Activated CD8-positive, alpha-beta T cell treated with anti-CD3 and anti-CD28 coated beads for 36 hours (primary cell): ENCODE measurements at places on chromosomes 3 and 15. TPM values are rescaled to one million over a fixed set of nuclear protein-coding genes. Genes with fewer than 3 reads are reported as not detected.

Gene TNNC1
- 5.9 TPM for total RNA-seq

Gene CYP1A1
- 4.3 TPM for total RNA-seq

Gene DUOX1
- not detected for total RNA-seq

Gene CORO2B
- total RNA-seq, result not detected

Gene LDHAL6B
- total RNA-seq, result not detected

DNA sequence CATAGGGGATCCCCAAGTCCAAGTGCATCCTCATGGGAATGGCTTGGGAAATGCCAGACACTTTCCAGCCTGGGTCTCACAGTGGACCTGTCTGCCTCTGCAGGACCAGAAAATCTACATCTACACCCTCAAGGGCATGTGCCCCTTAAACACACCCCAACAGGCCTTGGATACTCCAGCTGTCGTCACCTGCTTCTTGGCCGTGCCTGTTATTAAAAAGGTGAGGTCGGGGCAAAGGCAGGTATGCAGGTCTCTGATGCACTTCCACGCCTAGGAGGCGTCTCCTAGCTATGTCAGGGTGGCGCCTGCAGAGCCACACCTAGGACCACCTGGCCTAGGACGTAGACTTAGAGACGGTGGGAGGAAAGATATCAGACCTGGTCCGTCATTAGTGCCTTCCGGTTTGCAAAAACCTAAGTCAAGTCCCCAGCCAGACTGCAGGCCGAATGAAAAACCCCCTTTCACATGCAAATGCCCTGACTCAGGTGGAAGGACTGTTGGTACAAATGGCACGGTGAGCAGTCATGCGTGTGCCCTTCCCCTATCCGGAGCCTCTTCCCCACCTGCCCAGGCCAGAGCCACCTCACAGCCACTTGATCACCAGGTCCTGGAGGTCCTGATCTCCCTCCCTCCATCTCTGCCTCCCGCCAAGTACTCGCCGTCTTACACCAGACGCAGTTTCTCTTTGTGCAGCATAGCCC is 143.5 kb downstream of the LRRK1 start:
- H3K27me3 ChIP-seq, result no peaks in the 10 kb centered on the region
- DNase-seq, result no peak

GRCh38 chr15:34266751-34267150 is 41.9 kb downstream of the EMC4 start:
- no peak overlapping the region for H3K27ac ChIP-seq
- H3K4me3 ChIP-seq, result no peak overlapping the region
- no peak for DNase-seq
- H3K4me1 ChIP-seq, result peaks cover 20% of the 10 kb centered on the region
- H3K27me3 ChIP-seq, result no peaks in the 10 kb centered on the region
- H3K36me3 ChIP-seq, result peaks cover 12% of the 10 kb centered on the region

GRCh38 chr3:52404391-52404790 is 40.5 kb downstream of the SEMA3G start:
- DNase-seq, result no peak
- H3K4me1 ChIP-seq, result peaks cover 22% of the 10 kb centered on the region
- H3K36me3 ChIP-seq, result peaks cover 33% of the 10 kb centered on the region
- no peak overlapping the region for H3K4me3 ChIP-seq
- no peak overlapping the region for H3K27ac ChIP-seq
- no peaks in the 10 kb centered on the region for H3K27me3 ChIP-seq

GRCh38 chr3:145326666-145327065 is 834.3 kb downstream of the PLOD2 start:
- DNase-seq, result no peak
- no peaks in the 10 kb centered on the region for H3K27me3 ChIP-seq

DNA sequence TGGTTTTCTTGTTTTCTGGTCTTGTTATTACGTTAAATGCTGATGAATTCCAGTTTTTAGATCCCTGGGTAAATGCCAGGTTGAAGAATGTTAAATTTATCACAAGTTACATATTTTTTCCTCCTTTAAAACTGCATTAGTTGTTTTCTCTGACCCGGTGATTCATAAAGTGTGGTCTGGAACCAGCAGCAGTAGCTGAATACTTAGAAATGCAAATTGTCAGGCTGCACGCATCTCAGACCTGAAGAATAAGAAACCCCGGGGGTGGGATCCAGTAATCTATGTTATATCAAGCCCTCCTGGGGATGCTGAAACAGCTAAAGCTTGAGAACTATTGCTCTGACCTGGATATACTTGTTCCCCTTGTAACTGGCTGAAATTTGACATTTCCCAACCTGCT is 69.1 kb downstream of the PEX5L start:
- no peak overlapping the region for H3K4me3 ChIP-seq
- peak; percentile 4 for DNase-seq
- H3K4me1 ChIP-seq, result no peaks in the 10 kb centered on the region

- no peaks in the 10 kb centered on the region for H3K27me3 ChIP-seq
- H3K4me1 ChIP-seq, result peaks cover 13% of the 10 kb centered on the region
- DNase-seq, result no peak
- H3K4me3 ChIP-seq, result no peak overlapping the region
- no peaks in the 10 kb centered on the region for H3K36me3 ChIP-seq
Observed at GRCh38 chr15:63918317-63918672, 84.5 kb upstream of the HERC1 start.

DNA sequence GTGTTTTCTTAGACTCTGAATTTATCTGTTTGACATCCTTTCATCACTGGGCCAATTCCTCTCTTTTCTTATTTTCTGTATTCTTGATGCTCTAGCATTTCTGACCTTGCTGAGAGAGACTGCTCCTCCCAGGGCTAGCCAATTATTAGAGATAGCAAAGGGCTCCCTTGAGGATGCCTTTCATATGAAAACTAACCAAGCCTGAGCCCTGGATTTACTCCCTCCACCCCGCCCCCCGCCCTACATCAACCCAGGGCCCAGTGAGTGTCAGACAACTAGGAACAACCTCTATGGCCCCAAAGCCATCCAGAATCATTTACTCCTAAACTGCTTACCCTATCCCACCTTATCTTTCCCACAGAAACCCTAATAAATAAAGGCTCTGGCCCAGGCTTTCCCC is 69.7 kb upstream of the LARS2 start:
- DNase-seq, result no peak
- no peak overlapping the region for H3K27ac ChIP-seq
- H3K36me3 ChIP-seq, result no peaks in the 10 kb centered on the region
- H3K4me1 ChIP-seq, result peaks cover 4% of the 10 kb centered on the region

- peak overlapping the region; percentile 99 for H3K27ac ChIP-seq
- peaks cover 34% of the 10 kb centered on the region for H3K4me1 ChIP-seq
- peak overlapping the region; percentile 85 for H3K4me3 ChIP-seq
- peaks cover 36% of the 10 kb centered on the region for H3K36me3 ChIP-seq
Observed at GRCh38 chr15:90266061-90266431, 574 bp downstream of the NGRN start.

GRCh38 chr3:186931532-186932280 is 1.4 kb downstream of the ST6GAL1 start:
- H3K36me3 ChIP-seq, result peaks cover 27% of the 10 kb centered on the region
- peaks cover 32% of the 10 kb centered on the region for H3K4me1 ChIP-seq
- peak; percentile 82 for DNase-seq
- H3K4me3 ChIP-seq, result peak overlapping the region; percentile 97
- H3K27ac ChIP-seq, result peak overlapping the region; percentile 93

DNA sequence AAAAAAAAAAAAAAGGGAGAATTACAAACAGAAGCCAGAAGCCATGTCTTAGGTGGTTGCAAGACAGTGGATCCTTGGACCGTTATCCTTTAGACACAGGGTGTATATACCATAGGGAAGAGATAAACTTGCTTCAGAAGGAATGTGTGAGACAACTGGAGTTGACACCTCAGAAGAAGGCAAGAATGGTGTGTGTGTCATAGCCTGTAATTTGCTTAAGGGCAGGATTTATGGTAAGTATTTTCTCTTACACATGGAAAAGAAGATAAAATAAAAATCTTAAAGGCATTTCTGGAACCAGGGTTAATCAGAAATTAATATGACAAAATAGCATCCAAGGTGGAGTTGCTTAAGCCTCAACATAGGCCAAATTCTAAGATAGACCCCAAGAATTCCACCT is 19.3 kb upstream of the DNAJC19 start:
- DNase-seq, result no peak
- H3K27ac ChIP-seq, result no peak overlapping the region
- H3K4me3 ChIP-seq, result no peak overlapping the region
- peaks cover 2% of the 10 kb centered on the region for H3K36me3 ChIP-seq
- H3K27me3 ChIP-seq, result peaks cover 5% of the 10 kb centered on the region
- H3K4me1 ChIP-seq, result peaks cover 9% of the 10 kb centered on the region

DNA sequence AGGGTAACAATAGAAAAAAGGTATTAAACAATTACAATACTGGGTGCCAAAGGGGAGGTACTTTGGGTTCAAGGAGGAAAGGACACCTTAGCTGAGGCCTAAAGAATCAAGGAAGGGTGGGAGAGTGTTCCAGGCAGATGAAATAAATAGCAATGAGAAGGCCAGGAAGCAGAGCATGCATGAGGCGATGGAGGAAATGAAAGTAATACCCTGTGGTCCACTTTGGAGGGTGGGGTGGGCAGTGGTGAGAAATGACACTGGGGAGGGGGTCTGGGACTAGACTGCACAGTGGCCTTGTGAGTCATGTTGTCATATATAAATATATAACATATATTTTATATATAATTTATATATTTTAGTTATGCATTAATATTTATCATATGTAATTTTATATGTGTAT is 55.9 kb downstream of the BHLHE40 start:
- peaks cover 31% of the 10 kb centered on the region for H3K4me1 ChIP-seq
- H3K27me3 ChIP-seq, result peaks cover 7% of the 10 kb centered on the region
- H3K36me3 ChIP-seq, result no peaks in the 10 kb centered on the region
- no peak overlapping the region for H3K4me3 ChIP-seq
- H3K27ac ChIP-seq, result no peak overlapping the region

DNA sequence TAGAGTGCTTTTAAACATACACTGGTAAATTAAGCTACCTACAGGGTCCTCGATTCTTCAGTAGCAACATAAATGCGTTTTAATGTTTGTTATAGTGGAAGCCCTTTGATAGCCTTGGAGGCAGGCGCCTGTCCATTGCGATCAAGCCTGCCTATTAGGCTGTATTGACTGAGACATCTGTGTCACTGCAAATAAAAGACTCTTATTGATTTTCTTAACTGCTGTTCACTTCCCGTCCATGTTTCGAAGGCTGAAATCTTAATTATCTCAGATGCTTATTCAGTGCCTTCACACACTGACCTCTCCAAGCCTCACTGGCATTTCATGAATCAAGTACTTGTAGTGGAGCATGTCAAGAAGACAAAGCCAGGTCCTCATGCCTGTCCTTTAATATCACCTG is 51.1 kb downstream of the MAP2K5 start:
- H3K4me1 ChIP-seq, result no peaks in the 10 kb centered on the region
- peaks cover 1% of the 10 kb centered on the region for H3K36me3 ChIP-seq

GRCh38 chr3:166860217-166860616 is 519.9 kb downstream of the ZBBX start:
- no peaks in the 10 kb centered on the region for H3K27me3 ChIP-seq
- no peaks in the 10 kb centered on the region for H3K4me1 ChIP-seq
- no peak for DNase-seq
- H3K27ac ChIP-seq, result no peak overlapping the region
